Naive thymus-derived CD8-positive, alpha-beta T cell (primary cell): ENCODE measurements at places on chromosomes 13 and 19. TPM values are rescaled to one million over a fixed set of nuclear protein-coding genes. Genes with fewer than 3 reads are reported as not detected.

GRCh38 chr13:30877335-30877734 lies 28.7 kb upstream of the MEDAG start:
- DNase-seq, result no peak

Gene DMWD
- 8.0 TPM for polyA plus RNA-seq

Gene IGFL4
- not detected for polyA plus RNA-seq

GRCh38 chr13:47774671-47774994 lies 226.4 kb downstream of the SUCLA2 start:
- DNase-seq, result no peak

DNA sequence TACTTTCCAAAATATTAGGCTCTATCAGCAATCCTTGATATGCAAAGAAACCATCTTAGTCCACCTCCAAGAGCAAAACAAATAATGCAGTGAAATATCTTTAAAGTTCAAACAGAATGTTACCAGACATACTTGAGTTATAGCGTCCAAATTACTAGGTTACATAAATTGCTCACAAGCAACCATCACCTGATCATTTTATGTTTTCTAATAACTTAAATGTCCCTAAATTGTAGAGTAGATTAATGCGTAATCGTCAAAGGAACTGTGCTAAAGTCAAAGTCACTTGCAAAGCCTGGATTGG lies 350.6 kb upstream of the ARGLU1 start:
- no peak for DNase-seq

DNA sequence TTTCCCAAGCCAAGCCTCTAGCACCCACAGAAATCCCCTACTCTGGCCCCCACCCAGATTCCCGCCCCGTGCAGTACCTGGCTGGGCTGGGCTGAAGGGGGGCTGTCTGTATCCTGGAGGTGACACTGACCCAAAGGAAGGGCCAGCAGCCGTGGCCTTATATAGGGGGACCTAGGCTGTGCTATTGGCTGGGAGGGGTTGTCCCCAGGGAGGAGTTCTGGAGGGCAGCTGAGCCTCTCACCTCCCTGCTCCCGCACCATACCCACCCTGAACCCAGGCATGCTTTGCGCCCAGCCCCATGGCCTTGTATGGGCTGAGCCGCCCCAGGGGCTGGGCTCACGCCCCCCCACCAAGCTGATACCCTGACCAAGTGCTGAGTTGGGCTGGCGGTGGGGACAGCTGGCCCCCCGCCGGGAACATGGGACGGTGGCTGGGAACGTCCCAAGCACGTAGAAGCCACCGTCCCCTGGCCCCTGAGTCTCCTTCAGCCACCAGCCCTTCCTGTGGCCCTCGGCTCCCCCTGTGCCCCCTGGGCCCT lies at the start of gene CKM:
Gene CKM, minus strand, starts transcription at position 132 of the 538 bp plus-strand sequence. CDS start 3,162 bp downstream, outside the sequence.
- no peak for DNase-seq

GRCh38 chr13:49604570-49604969 lies 19.2 kb upstream of the RCBTB1 start:
- DNase-seq, result no peak

GRCh38 chr13:80171096-80171495 lies 169.8 kb downstream of the SPRY2 start:
- no peak for DNase-seq

- no peak for DNase-seq
These were observed 76.6 kb upstream of the KLF12 start for GRCh38 chr13:74210693-74211393.

DNA sequence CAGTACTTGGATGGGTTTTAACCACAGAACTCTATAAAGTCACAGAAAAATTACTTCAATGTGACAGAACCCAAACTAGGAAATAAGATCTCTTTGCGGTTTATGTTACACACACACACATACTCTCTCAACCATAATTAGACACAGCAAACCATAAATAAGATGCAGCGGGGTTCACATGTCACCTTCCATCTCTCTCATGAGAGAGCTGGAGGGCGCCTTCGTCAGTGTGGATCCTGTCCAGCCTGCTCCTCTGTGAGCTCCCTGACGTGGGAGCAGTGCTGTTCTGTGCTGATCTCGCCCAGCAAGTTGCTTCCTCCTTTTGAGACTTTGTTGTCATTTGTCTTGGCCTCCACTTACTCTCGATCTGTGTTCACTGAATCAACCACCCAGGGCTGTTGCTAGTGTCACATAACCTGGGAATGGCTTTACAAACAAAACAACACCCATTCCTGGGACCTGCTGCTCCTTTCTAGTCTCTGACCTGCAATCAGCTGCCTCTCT lies 204.9 kb upstream of the KL start:
- DNase-seq, result peak; percentile 41

GRCh38 chr19:15379999-15380647 lies 536 bp upstream of the AKAP8 start:
- peak; percentile 76 for DNase-seq

DNA sequence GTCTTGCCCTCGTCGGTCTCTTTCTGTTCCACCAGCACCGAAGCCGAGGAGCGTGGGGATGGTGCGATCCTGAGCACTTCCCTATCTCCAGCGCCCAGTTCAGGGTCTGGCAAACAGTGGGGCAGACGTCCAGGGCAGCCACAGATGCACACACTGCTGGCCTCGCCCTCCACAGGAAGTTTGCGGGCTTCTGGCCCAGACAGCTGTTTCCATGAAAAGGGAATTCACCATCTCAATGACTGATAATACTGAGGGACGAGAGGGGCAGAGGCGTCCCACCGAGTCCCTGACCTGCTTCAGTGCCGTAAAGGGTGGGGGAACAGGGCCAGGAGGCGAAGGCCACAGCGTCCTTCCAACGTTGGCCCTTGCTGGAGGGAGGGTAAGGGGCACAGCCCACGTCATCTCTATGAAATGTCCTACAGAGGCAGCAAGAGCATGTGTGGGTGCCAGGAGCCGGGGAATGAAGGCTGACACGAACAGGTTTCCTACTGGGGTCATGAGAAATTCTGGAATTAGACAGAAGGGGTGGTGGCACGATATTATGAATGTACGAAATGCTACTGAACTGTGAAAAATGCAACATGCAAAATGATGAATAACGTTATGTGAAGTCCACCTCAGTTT lies 19.5 kb downstream of the SHC2 start:
- DNase-seq, result no peak

- DNase-seq, result peak; percentile 20
These were observed 405.8 kb downstream of the FGF9 start for GRCh38 chr13:22076658-22077057.

DNA sequence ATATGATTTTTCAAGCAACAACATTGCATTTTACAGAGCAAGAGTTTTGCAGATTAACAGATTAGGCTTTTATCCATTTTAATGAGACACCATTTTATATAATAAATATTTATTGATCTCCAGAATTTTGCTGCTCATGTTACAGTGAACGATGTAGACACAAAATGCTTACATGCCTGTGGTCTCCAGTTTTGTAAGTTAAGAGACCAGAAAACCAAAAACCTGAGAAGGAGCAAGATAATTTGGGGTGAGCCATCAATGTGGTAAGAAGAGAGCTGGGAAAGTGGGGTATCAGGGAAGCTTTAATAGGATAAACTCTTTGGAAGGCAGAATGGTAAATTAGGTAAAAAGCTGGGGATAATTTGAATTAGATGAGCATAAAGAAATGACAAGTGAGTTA lies 2100.5 kb upstream of the PCDH20 start:
- DNase-seq, result no peak

DNA sequence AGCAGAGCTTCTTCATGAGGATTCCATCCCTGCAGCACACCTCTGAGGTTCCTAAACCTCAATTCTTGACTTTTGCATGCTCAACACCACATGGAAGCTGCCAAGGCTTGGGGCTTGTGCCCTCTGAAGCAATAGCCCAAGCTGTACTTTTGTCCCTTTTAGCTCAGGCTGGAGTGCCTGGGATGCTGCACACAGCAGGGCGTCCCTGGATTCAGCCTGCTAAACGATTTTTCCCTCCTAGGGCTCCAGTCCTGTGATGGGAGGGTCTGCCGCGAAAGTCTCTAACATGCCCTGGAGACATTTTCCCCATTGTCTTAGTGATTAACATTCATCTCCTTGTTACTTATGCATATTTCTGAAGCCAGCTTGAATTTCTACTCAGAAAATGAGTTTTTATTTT lies 98.3 kb downstream of the SLITRK5 start:
- DNase-seq, result no peak

Gene ZNF667
- polyA plus RNA-seq, result 6.5 TPM

DNA sequence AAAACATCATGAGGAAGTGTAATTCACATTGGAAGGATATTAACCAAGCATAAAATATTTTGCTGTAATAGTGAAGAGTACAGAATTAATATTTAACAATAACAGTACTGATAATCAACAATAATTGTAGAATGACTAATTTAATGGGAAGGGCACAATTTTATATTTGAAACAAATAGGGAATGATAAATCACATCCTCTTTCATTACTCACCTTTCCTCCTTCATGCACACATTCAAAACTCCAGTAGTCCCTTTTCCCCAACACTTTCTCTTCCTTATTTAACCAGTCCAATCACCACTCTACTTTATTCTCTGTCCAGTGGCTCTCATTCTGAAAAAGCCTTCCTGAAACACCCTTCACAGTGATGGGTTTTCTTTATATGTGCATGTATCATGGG lies 110.8 kb upstream of the POSTN start:
- no peak for DNase-seq

Gene DNAJC15
- polyA plus RNA-seq, result 26.5 TPM

GRCh38 chr13:44416301-44416700 lies 42.7 kb downstream of the SERP2 start:
- DNase-seq, result no peak

Gene GARIN5B
- not detected for polyA plus RNA-seq

- no peak for DNase-seq
These were observed 22.7 kb upstream of the POP4 start for GRCh38 chr19:29583196-29583999.

Gene SMAD9
- polyA plus RNA-seq, result 0.07 TPM

Gene DCT
- 0.77 TPM for polyA plus RNA-seq

DNA sequence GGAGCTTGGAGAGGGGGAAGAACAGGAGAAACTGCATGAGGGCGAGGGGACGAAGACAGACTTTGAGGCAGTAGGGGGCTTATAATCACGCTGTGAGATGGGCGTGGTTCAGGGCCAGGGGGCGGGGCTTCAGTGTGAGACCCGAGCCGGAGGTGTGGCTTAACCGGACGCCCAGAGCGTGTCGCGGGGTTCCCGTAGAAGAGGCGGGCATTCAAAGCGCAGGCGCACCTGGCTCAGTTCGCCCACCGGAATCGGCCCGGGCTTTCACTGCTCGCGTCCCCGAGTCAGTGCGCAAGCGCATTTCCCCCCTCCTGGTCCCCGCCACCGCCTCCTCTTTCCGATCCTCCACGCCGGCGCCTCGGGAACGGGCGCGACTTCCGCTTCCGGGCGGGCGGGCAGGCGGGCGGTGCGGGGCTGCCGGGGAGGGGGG lies 225 bp upstream of the ZNF865 start:
- peak; percentile 99 for DNase-seq

Gene KIR3DL1
- 0.20 TPM for polyA plus RNA-seq

Gene SHANK1
- polyA plus RNA-seq, result 0.96 TPM

DNA sequence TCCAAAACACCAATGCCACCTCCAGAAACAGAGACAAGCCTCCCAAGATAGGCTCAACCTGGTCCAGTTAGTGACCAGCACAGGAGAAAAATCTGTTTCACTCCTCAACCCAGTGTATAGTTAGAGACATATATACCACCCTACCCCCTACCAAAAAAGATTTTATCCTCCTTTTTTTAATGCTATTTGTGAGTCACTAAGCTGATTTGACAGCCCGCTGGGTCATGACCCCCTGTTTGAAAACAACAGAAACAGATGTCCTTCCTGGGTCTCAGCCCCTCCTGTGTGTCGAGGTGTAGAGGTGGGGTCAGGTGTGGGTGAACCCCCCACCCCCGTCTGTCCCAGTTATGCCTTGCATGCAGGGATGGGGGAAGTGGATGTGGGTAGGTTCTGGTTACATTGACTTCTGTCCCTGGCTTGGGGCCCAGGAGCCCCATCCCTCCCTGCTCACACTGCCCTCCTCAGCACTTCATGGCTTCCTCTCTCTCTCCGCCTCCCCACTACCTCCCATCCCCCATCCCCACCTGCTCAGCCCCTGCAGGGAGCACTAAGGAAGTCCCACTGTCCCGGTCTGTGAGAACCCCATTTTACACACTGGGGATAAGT lies 14.0 kb upstream of the TOMM40 start:
- DNase-seq, result no peak

GRCh38 chr13:105412171-105412570 lies 1123.3 kb downstream of the EFNB2 start:
- no peak for DNase-seq

Gene MYO1F
- 30.1 TPM for polyA plus RNA-seq

DNA sequence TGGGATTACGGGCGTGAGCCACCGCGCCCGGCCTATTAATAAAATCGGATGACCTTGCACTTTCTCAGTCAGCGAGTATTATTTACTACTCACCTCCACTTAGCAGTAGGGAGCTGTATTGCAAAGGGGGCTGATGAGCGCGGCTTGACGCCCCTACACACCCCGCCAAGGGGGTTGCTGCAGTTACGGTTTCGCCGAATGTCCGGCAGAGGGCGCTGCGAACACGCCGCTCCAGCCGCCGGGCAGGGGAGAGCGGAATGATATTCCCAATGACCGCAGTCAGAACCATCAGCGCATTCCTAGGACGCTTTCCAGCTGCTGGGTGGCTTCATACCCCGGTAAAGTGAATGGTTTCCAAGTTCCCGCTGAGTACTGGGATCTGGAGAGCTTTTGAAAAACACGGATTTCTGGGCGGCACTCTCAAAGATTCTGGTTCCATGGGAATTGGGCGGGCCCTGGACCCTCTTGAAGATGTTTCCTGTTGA lies 30.0 kb upstream of the TPT1 start:
- peak; percentile 21 for DNase-seq

Gene BORA
- 6.7 TPM for polyA plus RNA-seq

- no peak for DNase-seq
These were observed 4.3 kb downstream of the HNRNPL start for GRCh38 chr19:38845374-38846024.

GRCh38 chr19:3401004-3401768 lies 34.8 kb downstream of the NFIC start:
- no peak for DNase-seq

- DNase-seq, result no peak
These were observed 230.8 kb downstream of the DLEU7 start for GRCh38 chr13:50612717-50613116.

DNA sequence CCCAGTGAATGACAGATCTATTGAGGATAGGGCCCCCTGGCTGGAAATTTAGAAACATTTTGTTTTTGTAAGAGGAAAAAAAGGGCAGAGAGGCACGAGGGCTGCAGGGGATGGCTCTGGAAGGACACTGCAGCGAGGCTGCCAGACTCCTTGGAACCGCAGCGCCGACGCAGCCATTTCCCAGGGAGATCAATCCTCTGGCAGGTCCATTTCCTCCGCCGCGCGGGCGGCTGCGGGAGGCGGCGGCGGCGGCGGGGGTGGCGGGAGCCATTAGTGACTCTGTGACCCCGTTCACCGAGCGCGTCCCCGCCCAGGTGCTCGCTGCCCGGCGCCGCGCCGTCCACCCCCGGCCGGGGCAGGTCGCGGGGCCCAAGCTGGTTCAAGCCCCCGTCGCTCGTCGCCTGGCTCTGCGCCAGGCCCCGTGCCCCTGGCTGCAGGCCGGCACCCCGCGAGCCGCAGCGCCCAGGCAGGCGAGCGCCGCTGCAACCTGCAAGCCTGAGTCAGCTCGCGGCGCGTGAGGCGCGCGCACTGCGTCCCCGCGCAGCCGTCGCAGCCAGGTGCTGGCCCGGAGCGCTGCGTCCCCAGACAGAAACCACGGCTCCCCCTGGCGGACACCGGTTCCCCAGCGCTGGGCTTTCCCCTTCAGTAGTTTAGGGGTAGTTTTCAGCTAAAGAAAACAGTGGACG lies 192.6 kb downstream of the KATNAL1 start:
- peak; percentile 81 for DNase-seq

GRCh38 chr13:94369972-94370436 lies 109.5 kb downstream of the DCT start:
- no peak for DNase-seq

Gene S1PR5
- polyA plus RNA-seq, result 0.99 TPM
